T-helper 22 cell (primary cell): ENCODE measurements at places on chromosomes 7 and 10.

DNA sequence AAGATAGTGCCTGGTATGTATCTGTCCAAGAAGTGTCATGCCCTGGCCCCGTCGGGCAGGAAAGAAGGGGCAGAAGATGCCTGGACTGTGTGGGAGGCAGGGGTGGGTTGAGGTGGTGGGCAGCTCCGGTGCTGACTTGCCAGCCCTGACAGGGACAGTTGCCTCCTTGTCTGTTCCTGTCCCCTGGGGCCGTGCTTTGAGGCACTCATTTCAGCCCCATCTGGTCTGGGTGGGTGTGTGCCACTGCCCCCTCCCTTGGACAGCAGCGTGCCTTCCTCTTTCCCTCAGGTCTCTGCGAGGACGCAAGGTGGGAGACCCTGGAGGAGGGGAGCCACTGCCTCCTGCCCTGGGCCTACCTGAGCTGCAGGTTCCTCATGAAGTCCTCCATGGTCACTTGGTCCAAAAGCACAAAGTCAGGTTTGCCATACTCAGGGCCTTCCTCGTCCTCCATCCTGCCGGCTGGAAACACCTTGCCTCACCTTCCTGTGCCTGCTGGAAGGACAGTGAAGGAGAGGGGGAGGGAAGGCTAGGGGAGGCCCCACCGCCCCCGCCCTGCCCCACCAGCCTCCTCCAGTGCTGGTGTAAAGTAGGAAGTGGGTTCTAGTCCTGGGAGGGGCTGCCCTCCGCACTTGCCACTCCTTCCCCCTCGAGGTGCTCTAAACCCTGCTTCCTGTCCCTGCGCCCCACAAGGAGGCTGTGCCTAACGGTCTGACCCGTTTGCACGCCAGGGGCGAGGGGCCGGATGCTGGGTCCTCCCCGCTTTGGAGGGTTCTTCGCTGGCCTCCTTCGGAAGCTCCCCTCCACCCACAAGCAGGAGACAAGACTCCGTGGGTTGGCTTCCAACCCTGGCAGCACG lies at the start of gene MYO1G:
TSS of gene MYO1G (minus strand) at position 505 of the 856 bp plus-strand sequence. CDS start at position 451, 54 bp downstream.
- DNase-seq = peak; percentile 90

- DNase-seq = no peak
Measured at GRCh38 chr7:137715533-137715932, 131.2 kb downstream of the DGKI start.

DNA sequence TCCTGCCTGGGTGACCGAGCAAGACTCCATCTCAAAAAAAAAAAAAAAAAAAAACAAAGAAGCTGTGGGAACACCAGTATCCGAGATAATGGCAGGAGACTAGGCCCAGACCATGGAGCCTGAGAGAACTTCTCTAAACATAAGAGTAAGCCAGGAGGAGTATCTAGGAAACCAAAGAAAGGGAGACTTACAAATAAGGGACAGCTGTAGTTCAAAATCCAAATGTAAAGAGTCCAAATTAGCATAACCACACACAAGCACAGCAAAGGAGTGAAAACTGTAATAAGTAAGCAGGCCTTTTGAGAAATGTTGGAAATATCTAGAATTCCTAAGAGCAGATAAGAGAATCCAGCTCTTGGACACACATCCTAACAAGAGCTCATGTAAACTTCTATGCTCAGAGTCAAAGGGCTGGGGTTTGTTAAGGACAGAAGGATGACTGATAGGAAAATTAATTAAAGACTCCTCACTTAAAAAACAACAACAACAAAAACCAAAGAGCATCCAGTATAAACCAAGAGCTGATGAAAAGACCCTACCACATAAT lies 15.8 kb downstream of the ZNF25 start:
- no peak for DNase-seq

GRCh38 chr10:78473006-78473405 lies 439.3 kb downstream of the RPS24 start:
- DNase-seq = no peak

DNA sequence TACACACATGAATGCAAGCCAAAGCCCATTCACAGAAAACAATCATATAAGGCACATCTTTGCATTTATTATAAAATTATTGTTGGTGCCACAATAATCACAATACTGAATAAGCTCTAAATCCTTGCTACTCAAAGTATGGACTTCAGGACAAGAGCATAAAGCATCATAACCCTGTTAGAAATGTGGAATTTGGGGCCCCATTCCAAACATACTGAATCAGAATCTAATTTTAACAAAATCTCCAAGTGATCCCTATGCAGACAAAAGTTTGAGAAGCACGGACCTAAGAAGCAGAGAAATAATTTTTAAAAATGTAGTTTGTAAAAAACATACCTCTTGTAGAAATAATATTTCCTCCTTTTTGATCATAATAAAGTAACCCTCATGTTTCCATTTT lies 199.2 kb downstream of the IMMP2L start:
- no peak for DNase-seq

- DNase-seq = no peak
Measured at GRCh38 chr10:96138102-96138501, 8.0 kb downstream of the ZNF518A start.

DNA sequence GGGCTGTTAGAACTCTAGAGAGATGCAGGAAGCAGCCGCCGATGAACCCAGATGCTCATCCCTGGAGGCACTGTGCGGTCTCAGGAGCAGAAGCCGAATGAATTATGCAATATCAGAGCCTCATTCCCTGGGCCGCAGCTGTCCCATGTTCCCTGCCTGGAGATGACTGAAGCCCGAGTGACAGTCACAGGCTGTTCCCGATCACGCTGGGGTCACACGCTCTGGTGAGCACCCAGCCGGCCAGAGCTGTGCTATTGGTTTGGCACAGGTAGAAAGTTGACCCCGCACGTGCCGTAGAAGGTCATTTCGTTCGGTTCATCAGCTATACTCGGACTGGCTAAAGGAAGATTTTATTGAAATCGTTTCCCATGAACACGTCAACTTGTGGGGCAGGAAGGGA lies 140.5 kb upstream of the SH2B2 start:
- DNase-seq = no peak

DNA sequence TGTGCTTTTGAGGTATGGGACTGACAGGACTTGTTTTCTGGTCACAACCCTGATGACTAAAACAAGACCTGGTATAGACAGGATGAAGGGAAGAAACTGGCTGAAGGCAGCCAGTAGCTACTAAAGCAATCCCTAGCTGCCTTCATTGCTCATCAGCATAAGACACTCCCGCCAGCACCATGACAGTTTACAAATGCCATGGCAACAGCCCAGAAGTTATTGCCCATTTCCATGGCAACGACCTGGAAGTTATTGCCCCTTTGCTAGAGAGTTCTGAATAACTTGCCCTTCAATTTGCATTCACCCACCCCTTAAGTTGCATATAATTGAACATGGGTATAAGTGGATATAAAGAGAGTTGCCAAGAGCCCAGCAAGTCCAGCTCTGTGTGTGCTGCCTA lies 169.6 kb upstream of the FAM171A1 start:
- DNase-seq = no peak
